ENCODE measurements at places on chromosomes 2 and 18.

DNA sequence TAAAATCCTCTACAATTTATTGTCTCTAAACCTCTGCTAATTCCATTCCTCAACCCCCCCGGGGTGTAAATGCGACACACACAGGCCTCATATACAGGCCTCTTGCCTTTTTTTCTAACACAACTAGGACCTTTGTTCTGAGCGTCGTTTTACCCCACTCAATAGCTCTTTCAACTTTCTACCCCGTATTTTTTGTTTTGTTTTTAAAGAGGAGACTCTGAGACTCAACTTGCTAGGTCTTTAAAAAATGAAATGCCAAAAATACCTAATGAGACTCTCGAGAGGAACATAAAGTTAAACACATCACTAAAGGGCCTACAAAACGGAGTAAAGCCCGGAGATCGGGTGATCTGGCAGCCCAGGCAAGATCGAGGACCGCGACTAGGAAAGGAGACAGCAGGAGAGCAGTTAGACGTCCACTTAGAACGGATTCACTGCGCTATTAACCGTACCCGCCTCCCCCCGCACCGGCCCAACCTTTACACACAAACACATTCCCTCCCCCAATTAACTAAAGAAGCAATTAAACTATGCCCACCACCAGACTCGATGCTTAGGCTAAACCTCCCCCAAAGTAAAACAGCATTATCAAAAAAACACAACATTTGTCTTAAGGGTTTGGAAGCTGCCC is 1.7 kb downstream of the TRIP12 start:
- peak; percentile 29 for DNase-seq

- DNase-seq: no peak
Observed at GRCh38 chr2:237487496-237487895, 445 bp downstream of the MLPH start.

- no peak for DNase-seq
Observed at GRCh38 chr2:197242719-197243118, 67.9 kb downstream of the ANKRD44 start.

DNA sequence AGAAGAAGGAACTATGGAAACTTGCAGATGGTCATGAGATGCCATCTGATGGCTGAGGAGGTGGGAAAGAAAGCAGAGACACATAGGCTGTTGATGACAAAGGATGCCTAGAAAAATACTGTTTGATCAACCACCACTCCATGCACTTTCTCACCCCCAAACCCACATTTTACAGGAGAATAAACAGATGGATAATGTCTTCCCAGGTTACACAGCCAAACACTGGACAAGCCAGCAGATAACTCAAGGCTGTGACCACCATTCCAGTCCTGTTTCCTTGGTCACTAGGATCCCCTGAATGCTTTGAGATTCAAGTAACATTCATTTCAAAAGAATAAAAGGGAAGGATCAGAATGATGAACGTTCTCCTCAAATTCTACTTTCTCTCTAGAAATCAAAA is 733.0 kb upstream of the SOX11 start:
- no peak for DNase-seq

GRCh38 chr2:32838949-32839348 is 107.8 kb upstream of the LTBP1 start:
- DNase-seq: no peak

DNA sequence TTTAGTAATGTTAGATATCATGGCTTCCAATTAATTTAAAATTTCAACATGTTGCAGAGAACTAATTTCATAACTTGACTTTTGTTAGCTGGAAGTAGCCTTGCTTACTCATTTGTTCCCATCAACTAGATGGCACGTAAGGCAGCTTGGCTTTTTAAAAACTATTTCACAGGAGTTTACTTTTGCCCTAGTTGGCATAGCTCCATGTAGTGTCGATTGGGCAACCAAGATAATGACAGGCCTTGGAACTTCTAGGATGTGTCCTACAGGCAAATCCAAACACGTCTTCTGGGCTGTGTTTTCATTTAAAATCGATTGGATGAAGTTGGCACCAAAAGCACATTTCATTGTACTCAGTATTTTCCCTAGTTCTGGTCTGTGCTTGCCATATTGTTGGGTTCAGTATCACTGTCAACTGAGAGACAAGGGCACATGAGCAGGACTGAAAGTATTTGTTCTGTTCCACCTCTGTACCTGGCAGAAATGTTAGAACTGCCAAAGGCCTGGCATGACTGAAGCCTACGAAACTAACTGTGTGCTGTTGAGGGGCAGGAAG is 29.4 kb downstream of the HADHB start:
- peak; percentile 96 for DNase-seq

DNA sequence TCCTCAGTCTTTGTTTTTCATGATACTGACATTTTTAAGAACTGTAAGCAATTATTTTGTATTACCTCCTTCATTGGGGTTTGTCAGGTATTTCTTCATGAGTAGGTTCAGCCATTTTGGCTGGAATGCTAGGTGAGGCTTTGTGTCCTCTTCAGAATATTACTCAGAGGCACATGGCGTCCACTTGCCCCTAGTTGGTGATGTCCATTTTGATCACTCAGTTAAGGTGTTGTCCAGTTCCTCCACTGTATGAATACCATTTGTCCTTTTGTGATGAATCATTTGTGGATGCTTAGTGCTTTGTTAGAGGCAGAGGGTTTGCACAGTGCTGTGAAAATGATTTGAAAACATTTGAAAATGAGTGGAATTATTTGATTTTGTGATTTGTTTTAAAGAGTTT is 4.7 kb downstream of the IL1RL2 start:
- no peak for DNase-seq

DNA sequence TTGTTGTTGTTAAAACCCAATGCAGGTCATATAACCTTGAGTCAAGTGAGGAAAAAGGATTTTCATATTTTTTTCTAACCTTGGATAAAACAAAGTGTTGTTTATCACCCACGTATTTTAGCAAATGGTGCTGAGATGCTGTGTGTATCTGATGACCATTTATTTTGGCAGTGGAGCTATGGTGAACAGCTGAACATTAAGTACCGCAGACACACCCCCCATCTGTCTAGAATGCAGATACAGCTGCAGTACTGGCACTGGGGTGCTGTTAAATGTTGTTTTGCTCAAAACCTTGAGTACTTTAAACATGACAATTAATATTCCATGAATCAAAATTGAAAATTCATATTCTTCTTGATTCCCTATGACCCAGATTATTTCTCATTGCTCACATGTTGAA is 773.3 kb upstream of the SLC39A10 start:
- no peak for DNase-seq

GRCh38 chr2:170895023-170895757 is 33.9 kb upstream of the GORASP2 start:
- DNase-seq: peak; percentile 53

DNA sequence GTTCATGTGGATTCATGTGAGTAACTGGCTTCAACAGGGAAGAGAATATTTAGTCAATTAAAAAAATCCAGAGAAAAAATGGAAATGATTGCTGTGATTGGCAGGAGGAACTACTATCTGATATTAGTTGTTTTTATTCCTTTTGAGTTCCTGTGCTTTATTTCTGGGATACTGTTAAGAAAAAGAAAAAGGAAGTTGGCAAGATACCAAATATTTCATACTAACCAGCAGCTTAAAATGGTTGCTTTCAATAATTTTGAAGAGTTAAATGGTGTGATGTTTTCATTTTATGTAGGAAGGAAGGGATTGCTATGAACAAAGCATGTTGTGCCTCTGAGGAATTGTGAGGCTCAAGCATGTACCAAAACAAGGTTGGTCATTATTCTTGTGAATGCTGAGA is 8.1 kb upstream of the MTX2 start:
- DNase-seq: no peak

DNA sequence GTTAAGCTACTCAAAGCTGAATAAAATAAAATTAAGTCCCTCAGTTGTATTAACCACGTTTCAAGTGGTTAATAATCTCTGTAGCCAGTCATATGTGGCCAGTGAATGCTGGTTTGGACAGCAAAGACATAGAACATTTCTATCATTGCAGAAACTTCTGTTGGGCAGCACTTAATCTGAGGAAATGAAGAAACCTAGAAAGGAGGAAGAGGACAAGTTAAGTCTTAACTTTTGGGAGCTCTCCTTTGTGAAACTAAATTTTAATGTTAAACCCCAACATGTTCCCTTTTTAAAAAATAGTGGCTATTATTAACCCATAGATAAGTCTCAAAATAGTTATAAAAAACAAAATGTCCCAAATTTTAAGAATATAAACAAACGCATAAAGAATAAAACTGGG is 421.3 kb downstream of the ARHGAP15 start:
- DNase-seq: no peak

- no peak for DNase-seq
Observed at GRCh38 chr2:203871371-203871983, 3.9 kb downstream of the CTLA4 start.

DNA sequence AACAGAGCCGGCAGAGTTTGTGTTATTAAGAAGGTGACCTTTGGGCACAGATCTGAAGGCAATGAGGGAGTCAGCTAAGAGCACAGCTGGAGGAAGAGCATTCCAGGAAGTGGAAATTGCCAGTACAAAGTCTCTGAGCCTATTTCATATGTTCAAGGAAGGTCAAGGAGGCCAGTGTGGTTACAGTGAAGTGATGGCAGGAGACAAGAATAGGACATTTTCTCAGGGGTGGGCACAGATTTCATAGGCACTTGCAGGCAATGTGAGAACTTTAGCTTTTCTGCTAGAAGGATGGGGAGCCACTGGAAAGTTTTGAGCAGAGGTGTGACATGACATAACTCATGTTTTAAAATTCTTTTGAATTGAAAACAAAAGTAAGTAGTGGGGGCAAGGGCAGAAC is 50.3 kb downstream of the ARHGAP25 start:
- DNase-seq: no peak

GRCh38 chr2:144597894-144598593 is 78.1 kb upstream of the ZEB2 start:
- no peak for DNase-seq

GRCh38 chr18:49479381-49480137 is 7.5 kb downstream of the C18orf32 start:
- DNase-seq: no peak

DNA sequence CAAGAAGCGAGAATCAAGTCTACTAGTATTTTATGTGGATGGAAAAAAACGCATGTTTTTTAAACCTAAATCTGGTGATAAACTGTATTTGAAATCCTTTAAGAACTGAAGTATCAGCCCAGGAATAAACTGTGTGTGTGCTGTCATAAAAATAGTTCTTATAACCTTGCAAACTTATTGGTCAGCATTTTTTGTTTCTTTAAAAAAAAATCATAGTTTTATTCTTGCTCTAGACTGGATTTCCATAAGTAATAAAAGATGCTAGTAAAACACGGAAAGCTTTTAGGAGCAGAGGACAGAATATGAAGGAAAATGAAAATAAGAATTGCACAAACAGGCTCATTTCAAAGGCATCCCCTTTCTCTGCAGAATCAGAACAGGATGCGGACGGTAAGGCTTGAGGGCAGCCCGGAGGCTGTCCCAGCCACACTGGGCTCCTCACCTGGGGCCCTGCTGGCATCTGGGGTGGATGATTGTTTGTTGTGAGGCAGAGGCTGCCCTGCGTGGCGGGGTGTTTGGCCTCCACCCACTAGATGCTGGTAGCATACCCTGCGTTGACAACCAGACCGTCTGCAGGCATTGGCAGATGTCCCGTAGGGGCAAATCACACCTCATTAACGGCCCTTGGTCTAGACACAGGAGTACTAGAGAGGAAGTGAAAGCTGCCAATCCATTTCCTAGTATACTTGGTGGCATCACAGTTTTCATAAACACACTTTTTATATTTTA is 52.5 kb downstream of the MBP start:
- no peak for DNase-seq

DNA sequence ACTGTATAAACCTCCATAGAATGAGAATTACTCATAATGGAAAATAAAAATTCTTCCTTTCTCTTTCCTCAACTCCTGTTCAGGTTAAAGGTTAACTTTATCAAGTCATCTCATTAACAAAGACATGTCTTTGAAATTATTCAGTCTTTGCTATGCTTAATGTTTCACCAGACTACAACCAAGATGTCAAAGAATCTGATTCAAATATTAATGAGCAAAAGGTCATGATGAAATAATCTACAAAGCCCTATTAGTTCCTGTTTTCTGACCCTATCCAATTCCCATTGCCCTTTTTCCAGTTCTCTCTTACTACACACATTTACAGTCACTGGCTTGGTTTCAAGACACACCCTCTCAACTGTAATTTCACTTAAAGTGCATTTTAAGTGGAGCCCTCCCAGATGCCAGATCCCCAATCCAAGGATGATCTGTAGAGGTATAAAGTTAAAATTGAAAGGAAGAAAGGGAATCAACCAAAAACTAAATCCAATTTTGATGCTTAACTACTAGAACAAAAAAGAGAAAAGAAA is 246.9 kb upstream of the CYP26B1 start:
- no peak for DNase-seq

- peak; percentile 91 for DNase-seq
Observed at GRCh38 chr2:41722668-41723369, 325.0 kb upstream of the PKDCC start.

DNA sequence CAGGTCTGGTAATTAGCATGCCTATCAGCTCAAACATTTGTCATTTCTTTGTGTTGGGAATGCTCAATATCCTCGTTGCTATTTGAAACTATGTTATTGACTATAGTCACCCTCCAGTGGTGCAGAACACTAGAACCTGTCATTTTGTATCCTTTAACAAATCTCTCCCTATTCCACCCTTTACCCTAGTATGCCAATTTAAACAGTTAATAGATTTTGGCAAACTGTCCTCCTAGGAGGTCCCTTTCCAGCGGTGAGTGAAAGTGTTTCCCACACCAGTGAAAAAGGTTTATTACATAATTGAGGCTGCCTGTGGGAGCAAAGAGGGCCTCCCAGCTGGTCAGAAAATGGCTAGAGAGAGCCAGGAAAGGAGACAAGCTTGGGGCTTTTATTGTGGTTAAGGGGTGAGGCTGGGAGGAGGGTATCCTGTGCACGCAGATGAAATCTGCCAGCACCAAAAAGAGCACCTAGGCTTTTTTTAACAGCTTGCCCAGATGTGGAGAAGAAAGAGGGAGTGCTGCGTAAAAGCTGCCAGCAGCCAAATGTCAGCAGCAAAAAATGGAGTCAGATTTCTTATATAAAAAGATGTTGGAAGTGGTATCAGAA is 1.8 kb upstream of the DRC1 start:
- no peak for DNase-seq

GRCh38 chr2:241560883-241561474 is 2.4 kb downstream of the BOK start:
- DNase-seq: peak; percentile 26

DNA sequence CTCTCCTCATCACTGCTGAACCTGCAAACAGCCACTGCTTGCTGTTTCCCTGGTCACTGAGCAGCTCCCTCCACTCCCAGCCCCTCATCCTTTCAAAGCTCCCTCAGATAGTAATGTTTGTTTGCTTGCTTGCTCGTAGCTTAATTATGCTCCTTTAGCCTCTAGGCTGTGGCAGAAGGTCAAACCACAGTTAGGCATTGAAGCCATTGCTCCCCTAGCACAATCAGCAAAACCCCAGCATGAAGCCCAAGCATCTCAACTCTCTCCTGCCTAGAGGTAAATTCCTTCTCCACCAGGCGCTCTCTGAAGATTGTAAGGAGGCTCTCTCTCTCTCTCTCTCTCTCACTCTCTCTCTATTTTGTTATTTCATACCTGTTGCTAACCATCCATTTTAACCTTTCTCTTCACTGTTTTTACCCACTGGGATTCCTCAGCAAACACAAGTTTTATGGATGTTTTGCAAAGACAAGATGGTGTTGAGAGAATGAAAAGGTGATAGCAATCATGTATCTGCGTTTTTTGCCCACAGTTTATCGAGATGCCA is 135.9 kb upstream of the HNRNPA3 start:
- no peak for DNase-seq

- DNase-seq: peak; percentile 85
Observed at GRCh38 chr2:9142551-9143263, 63.9 kb upstream of the ASAP2 start.

GRCh38 chr2:5315512-5315911 is 376.7 kb upstream of the SOX11 start:
- DNase-seq: no peak

All from iris pigment epithelial cell (primary cell).